ENCODE measurements at places on chromosomes 6 and 20.

- no peak for DNase-seq
These were observed 144.0 kb upstream of the AGPAT4 start for GRCh38 chr6:161417717-161418462.

DNA sequence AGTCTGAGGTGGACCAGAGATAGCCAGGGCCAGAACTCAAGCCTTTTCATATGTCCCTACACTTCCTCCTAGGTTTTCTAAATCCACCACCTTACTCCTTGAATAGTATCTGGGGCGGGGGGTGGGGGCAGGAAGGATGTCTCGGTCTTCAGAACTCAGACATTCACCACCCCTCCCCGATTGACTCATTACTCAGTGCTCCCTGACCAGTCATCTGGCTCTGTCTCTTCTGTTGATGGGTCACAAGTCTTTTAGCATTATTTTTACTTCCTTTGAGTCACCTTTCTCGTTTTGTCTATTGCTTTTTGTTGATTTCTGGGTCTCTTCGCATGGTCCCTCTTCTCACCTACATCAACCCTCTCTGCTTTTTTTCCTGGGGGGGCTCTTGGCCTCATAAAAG, 23.3 kb downstream of the NOX3 start:
- no peak for DNase-seq

DNA sequence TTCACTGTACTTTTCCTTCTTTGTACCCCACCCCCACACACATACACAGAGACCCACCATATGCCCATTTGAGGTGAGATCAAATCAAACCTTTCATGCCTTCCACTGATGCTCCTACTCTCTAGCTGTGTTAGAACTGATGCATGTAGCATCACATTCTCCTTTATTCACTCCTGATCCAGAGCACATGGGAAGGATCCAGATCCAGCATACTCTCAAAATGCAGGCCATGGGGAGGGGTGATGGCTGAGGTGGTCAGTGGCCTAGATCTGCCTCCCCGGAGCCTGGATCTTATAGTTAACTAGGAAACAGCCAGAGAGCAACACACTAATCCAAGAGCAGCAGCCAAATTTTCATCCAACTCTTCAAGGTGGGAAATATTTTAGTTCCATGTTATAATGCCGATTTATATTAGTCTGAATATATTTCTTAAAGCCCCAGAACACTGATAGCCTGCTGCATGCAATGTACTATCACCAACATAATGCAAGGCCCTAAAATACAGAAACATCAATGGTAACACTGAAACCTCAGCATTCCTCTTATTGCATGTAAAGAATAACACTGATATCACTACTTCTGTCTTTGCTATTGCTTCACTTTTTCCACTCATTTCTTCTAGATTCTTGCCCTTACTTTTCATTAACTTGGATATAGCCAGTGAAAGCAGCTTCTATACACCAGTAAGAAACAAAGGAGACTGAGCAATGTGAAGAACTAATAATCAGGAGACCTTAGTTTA, 126.8 kb upstream of the BEND6 start:
- no peak for DNase-seq

DNA sequence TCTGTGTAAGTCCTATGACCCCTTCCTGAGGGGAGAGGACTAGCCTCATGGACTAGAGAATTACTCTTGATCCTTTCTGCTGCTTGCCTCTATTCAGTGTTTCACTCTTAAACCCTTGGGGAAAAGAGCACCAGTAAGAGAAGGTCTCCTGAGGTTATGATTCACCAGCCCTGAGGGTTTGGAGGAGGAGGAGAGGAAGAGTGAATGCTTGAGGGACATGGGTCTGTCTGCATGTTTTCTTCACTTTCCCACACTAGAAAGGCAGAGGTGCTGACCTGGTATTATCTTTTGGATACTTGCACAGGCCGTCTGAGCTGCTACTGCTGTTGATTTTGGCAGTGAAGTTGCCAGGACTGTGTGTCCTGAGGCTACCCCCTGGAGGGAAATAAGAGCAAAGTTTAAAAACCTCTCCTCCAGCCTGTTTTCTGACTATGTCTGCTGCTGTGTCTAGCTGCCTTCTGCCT, 78.3 kb downstream of the CD109 start:
- DNase-seq = no peak

GRCh38 chr6:43499028-43499815, 10.9 kb downstream of the LRRC73 start:
- DNase-seq = no peak

GRCh38 chr6:21873562-21873961, 280.0 kb downstream of the SOX4 start:
- DNase-seq = no peak

- DNase-seq = no peak
These were observed 185.2 kb upstream of the GMDS start for GRCh38 chr6:2430612-2431011.

DNA sequence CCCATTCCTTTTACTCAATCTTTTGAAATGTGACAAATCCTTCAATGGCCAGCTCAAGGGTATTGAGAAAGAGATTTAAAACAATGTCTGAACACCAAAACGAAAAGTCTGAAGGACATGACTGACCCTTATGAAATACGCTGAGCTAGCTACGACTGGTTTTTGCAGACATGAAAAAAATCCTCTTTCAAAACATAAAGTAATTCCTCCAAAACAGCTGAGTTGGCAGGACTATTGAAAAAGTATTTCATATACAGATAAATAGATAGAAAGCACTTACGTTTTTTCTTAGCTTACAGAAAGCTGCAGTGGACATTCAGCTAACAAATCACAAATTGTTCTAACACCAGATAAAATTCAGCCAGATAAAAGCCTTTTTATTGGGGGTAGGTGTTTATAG, 702.7 kb upstream of the AGPAT4 start:
- no peak for DNase-seq

GRCh38 chr6:24484657-24485323, 4.6 kb downstream of the GPLD1 start:
- DNase-seq = no peak

DNA sequence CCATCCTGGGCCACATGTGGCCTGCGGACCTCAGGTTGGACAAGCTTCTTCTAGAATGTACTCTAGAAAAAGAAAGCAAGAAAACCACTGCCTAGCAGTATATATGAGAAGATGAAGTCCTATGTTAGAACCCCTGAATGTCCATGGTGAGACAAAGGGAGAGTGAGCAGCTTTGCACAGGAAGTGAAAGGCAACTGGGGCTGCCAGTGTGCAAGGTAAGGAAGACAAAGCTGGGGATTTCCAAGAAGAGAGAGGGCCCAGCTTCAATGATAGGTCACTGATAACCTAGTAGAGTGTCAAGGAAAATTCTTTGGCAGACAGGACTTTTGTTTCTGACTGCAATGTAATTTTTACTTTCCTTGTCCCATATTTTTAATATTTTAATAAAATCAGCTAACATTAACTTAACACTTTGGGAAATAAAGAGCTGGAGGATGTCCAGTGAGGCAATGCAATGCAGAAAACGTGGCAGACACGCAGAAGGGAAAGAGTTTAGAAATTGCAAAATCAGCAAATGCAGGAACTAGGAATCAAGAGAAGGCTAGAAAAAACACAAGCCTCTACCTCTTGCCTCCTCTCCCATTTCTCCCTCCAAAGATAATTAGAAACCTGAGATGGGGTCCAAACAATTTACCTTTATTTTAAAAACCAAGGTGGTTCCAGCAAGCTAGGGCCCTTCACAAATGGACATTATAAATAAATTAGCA, 47.4 kb downstream of the CYP39A1 start:
- DNase-seq = no peak
